ENCODE measurements at places on chromosomes 16 and 17. TPM values are rescaled to one million over a fixed set of nuclear protein-coding genes. Genes with fewer than 3 reads are reported as not detected.
A peak's percentile ranks its signal among the peaks of the same experiment; 100 is the strongest.

The NTN3 gene
- not detected for total RNA-seq

GRCh38 chr16:73361061-73361460 is 313.1 kb upstream of the ZFHX3 start:
- no peak for DNase-seq

DNA sequence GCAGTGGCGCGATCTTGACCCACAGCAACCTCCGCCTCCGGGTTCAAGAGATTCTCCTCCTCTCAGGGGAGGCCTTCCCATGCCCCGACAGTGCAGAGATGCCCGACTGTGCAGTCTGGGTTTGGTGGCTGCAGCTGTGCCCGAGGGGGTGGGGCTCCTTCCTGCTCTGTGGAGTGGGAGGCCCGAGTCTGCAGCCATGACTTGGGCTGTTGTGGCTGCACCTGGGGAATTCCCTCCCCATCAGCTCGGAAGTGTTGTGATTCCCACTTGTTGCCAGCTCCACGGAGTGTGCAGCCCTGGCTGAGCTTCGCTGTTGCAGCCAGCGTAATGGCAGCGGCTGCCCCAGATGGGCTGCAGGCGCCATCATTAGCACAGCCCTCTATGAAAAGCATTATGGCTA is 66.4 kb upstream of the SMIM36 start:
- DNase-seq, result peak; percentile 54

DNA sequence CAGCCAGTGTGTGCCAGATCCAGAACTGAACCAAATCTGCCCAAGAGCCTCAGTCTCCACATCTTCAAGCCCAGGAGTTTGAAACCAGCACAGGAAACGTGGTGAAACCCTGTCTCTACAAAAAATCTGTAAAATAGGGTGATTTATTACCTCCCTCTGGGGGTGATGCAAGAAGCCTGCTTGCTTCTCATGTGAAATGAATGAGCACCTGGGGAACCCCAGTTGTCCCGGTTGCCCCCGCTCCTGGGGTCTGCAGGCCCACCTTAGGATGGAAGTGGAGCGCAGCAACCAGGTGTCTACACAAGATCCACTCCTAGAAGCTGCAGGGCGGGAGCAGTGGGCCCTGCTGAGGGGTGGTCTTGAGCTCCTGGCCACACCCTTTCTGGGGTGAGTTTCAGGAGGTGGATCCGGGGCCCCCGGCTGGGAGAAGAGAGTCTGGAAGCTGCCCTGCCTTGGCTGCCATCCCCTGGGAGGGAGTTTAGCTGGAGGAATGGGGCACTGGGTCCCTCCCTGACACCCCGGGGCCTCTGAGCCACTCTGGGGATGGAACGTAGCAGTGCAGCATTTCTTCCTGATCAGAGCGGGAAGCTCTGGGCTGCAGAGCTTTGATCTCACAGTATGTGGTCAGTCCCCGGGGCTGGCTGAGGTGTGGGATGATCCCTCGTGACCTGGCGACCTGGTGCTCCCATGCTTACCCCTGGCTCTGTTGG is 117.8 kb downstream of the RAB11FIP4 start:
- no peak for DNase-seq

DNA sequence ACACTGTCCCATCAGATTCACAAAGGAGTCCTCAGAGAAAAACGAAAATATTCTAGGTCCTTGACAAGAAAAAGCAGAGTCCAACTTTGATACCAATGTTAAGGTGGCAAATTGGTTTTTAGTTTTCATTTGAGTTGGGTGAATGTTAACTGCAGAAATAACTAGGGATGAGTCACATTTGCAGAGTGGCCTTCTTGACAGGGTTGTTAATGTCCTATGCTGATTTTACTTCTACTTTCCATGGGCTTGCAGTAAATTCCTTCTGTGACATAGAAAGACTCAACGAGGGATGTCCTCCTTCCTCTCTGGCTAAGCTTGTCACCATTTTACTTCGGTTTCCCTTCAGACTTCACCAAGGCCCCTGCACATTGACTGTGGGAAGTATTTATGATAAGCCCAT is 47.2 kb upstream of the ICAM2 start:
- no peak for DNase-seq

Data from natural killer cell (primary cell).